Epithelial cell of prostate (primary cell): ENCODE measurements at places on chromosomes 3 and 15.

DNA sequence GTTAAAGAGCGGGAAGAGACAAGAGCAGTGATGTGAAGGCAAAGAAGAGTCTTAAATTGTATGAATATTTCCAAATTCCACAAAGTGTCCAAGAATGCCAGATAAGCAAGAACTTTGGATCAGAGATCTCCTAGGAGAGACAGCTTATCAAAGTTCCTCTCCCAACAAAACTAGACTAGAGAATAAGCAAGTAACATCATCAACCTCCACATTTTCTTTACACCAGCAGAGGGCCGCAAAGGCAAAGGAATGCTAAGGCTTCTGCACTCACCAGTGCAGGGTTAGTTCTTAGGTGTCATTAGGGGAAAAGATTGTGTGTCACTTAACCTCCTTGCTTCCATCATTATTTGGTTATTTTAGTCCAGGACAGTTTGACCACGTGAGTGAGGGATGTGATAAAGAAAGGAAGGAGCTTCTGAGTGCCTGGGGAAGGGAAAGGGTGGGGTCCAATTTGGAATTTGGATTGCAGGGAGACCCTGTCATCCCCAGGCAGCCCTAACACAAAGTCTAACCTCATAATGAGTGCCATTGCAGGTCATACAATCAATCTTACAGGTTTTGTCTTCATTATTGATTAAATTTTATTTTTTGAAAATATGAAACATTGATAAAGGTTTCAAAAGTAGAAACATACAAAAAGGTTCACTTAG lies 7.5 kb upstream of the CMTM6 start:
- DNase-seq, result no peak

DNA sequence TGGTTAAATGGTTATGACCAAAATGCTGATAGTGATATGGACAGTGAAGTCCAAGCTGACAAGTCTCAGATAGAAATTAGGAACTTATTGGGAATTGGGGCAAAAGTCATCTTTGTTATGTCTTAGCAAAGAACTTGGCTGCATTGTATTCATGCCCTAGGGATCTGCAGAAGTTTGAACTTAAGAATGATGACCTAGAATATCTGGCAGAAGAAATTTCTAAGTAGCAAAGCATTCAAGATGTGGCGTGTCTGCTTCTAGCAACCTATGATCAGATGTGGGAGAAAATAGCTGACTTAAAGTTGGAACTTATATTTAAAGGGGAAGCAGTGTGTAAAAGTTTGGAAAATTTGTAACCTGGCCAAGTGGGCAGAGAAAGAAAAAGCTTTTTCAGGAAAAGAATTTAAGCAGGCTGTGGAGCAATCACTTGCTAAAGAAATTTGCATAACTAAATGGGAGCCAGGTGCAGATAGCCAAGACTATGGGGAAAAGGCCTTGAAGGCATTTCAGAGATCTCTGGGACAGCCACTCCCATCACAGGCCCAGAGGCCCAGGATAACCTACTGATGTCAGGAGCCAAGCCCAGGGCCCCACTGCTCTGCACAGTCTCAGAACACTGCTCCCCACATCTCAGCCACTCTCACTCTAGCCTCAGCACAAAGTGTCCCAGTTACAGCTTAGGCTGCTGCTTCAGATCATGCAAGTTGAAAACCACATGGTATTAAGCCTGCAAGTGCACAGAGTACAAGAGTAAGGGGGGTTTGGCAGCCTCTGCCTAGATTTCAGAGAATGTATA lies 147.8 kb upstream of the TGFBR2 start:
- no peak for DNase-seq

DNA sequence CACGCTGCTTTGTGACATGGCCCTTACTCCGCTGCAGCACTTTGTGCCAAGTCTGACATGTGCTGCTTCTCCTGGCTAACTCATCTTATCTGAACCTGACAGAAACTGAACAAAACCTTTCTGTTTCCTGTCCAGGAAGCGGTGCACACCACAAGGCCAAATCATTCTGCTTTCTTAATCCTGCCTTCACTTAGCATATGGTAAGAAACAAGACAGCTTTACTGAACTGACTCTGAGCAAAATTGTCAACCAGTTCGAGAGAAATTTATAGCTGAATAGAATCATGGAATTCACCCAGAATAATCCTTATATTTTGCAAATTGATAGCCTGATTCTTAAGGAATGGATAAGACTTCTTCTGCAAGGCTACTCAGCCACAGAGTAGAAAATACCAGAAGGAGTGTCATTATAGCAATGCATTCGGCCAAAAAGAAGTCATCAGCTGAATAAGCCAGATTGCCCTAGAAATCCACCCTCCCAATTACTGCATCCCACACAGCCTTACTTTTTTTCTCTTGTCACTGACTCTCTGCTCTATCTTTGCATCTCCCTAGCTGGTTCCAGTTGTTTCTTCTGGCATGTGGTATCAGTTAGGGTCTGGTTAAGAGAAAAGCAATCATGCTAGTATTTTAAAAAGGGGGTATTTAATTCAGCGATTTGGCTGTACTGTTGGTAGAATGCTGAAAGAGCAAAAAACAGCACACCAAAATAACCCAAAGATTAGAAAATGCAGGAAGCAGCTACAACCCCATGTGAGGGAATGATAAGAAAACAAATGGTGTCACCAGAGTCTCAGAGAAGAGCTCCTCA lies 41.6 kb upstream of the STRIT1 start:
- DNase-seq, result no peak

GRCh38 chr15:25674913-25675312 lies 188.2 kb downstream of the ATP10A start:
- no peak for DNase-seq

GRCh38 chr15:70053716-70054229 lies 43.9 kb downstream of the TLE3 start:
- no peak for DNase-seq
